ENCODE measurements at places on chromosomes 5 and 9. TPM values are rescaled to one million over a fixed set of nuclear protein-coding genes. Genes with fewer than 3 reads are reported as not detected.

DNA sequence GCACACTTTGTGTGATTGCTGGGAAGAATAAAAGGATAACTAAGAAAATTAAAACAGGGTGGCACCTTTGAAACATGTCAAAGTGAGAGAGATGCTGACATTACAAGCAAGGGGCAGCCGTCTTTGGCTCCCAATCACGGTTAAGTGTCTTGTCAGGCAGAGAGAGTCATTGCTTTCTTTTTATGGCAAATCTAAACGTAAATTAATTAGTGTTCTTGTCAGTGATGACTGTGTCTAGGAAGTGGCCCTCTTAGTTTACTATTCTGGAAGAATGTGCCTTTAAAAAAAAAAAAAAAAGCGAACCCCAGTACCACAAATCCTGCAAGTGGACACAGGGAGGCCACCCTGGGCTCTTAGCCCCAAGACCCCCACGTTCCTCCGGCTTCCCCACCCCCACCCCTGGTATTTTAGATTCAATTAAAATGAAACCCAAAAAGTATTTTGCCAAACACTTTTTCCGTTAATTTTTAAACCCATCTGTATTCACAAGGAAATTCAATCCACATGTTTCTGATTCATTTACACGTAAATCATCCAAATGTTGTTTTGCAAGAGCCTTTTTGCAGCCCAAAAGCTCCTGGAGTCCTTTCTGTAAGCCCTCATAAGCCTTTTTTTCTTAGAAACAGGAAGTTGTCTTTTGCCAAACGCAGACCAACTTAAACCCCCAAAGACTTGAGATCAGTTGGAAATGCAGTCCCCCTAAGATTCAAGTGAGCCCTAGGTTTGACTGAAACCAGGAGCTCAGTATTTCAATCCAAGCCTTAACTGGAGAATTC, 399.3 kb downstream of the EBF1 start:
- no peak for DNase-seq

The OBP2B gene
- 0.32 TPM for polyA plus RNA-seq

- no peak for DNase-seq
Measured at GRCh38 chr5:123690821-123691220, 178.8 kb downstream of the CSNK1G3 start.

DNA sequence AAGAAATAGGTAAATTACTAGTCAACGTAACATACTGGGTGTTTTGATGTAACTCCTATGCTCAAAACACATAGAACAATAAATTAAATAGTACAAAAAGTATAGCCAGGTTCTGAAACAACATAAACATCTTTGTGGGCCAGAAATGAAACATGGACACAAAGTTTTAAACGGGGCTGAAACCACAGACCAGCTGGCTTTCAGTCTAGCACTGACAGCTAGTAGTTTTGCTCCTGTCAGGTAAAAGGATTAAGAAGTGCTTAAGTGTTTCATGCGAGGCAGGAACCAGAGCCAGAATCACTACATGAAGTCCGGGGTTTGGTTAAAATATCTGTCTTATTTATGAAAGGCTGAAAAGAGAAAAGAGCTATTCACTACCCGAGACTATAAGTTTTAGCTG, 19.5 kb downstream of the DCAF10 start:
- DNase-seq: no peak

- no peak for DNase-seq
Measured at GRCh38 chr5:71637133-71637532, 50.0 kb downstream of the MCCC2 start.

- no peak for DNase-seq
Measured at GRCh38 chr5:947626-948471, 55.2 kb downstream of the TRIP13 start.

GRCh38 chr5:133472829-133473228, 139.5 kb downstream of the FSTL4 start:
- no peak for DNase-seq

The HABP4 gene
- polyA plus RNA-seq: 20.2 TPM

GRCh38 chr9:117795271-117795670, 91.1 kb downstream of the TLR4 start:
- no peak for DNase-seq

DNA sequence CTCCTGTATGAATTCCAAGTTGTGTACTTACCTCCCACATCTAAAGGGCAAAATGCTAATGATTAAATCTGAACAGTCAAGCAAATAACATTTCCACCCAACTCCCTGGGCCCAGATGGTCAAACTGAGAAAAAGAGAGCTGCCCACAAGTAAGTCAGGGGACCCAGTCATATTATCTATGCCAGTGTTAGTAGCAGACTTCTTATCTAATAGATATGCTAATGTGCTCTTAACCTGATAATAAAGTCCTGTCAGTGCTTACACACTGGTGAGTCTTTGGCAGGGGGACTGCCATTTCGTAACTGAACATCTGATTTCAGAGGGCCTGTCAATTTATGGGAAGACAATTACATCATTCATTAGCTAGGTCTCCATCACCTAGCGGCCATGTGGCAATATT, 292.3 kb upstream of the WWC1 start:
- DNase-seq: no peak

Data from renal pelvis (tissue), 12 donors.